Neural crest cell (in vitro differentiated cells): ENCODE measurements at places on chromosomes 2 and 18. TPM values are rescaled to one million over a fixed set of nuclear protein-coding genes. Genes with fewer than 3 reads are reported as not detected.

TAF4B gene
- 1.5 and 2.1 TPM in 2 replicates for total RNA-seq

KCNK3 gene
- 0.58 and 0.68 TPM in 2 replicates for total RNA-seq

CHRNG gene
- not detected in 2 replicates for total RNA-seq

CRIM1 gene
- 10.9 and 13.8 TPM in 2 replicates for total RNA-seq

UNC80 gene
- 2.5 and 2.8 TPM in 2 replicates for total RNA-seq

IRS1 gene
- 14.8 and 15.1 TPM in 2 replicates for total RNA-seq

CBLN2 gene
- 0.55 and 0.58 TPM in 2 replicates for total RNA-seq

ATP6V1C2 gene
- total RNA-seq = 0.14 TPM in 1 of 2 replicates, not detected in the other

CRYGC gene
- total RNA-seq = not detected in 2 replicates
